ENCODE measurements at places on chromosomes 1 and 21. TPM values are rescaled to one million over a fixed set of nuclear protein-coding genes. Genes with fewer than 3 reads are reported as not detected.
A peak's percentile ranks its signal among the peaks of the same experiment; 100 is the strongest.

The MCOLN3 gene
- 2.9 TPM for total RNA-seq

The DNAH14 gene
- total RNA-seq: 5.8 TPM

The ANKRD65 gene
- total RNA-seq: 2.4 TPM

The LRRC71 gene
- not detected for total RNA-seq

DNA sequence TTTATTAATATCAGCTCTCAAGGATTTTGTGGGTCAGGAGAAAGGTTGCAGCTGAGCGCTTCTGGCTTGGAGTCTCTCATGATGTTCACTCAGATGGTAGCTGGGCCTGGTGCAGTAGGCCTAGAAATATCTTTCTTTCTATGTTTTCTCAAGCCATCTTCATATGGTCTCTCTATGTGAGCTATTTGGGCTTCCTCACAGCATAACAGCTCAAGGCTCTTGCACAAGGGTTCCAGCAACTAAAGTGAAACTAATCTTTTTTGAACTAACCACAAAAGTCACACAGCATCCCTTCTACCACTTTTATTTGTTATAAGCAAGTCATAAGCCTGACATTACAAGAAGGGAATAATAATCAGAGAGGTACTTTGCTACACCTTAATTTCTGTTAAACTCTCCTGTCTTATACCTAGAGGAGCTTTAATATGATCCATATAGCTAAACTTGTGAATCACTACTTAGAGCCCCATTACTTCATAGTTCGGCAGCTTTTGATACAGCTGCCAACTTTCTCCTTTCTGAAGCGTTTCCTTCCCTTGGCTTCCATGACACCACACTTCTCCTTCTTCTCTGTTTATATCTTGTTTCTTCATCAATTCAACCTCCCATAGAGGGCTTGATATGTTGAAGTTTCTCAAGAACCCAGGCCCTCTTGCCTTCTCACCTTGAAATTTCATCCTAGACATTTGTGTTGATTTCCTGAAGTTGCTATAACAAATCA lies 720.2 kb downstream of the LTN1 start:
- no peaks in the 10 kb centered on the region for H3K27me3 ChIP-seq
- no peak for DNase-seq
- no peak overlapping the region for H3K4me3 ChIP-seq
- no peaks in the 10 kb centered on the region for H3K4me1 ChIP-seq

GRCh38 chr1:62436039-62436465 lies 797 bp upstream of the USP1 start:
- H3K4me1 ChIP-seq: no peaks in the 10 kb centered on the region
- peak overlapping the region; percentile 98 for H3K27ac ChIP-seq
- no peaks in the 10 kb centered on the region for H3K27me3 ChIP-seq
- DNase-seq: no peak
- peak overlapping the region; percentile 78 for H3K4me3 ChIP-seq
- H3K36me3 ChIP-seq: peaks cover 3% of the 10 kb centered on the region

GRCh38 chr21:27258742-27259448 lies 292.0 kb upstream of the ADAMTS5 start:
- H3K27me3 ChIP-seq: no peaks in the 10 kb centered on the region
- no peaks in the 10 kb centered on the region for H3K4me1 ChIP-seq
- H3K36me3 ChIP-seq: no peaks in the 10 kb centered on the region
- no peak overlapping the region for H3K27ac ChIP-seq
- no peak for DNase-seq
- H3K4me3 ChIP-seq: no peak overlapping the region

DNA sequence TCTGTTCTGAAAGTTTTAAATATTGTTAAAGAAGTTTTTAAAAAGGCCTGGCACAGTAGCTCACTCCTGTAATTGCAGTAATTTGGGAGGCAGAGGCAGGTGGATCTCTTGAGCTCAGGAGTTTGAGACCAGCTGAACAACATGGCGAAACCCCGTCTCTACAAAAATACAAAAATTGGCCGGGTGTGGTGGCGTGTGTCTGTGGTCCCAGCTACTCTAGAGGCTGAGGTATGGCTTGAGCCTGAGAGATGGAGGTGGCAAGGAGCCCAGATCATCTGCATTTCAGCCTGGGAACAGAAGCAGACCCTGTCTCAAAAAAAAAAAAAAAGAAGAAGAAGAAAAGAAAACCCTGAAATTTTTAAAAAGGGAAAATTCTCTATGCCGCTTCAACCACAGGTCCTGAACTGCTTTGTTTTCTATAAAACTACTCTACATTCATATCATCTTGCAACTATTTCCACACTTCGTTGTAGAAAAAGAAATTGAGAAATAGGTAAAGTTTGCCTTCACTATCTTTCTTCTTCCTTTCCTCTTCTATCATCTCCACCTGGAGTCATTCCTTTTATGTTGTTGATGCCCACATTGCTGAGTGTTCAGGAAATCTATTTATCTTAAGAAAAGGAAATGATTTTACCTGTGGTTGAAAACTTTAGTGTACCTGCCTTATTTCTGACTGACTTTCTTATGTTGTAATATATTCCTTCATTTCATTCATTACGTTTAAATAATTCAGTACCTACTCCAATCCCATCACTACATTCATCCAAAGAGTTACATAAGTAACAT lies 1.7 kb downstream of the ATP6V1G3 start:
- H3K27ac ChIP-seq: no peak overlapping the region
- no peaks in the 10 kb centered on the region for H3K4me1 ChIP-seq
- H3K4me3 ChIP-seq: no peak overlapping the region
- H3K27me3 ChIP-seq: no peaks in the 10 kb centered on the region
- no peak for DNase-seq

GRCh38 chr1:64848803-64849202 lies 103.9 kb downstream of the RAVER2 start:
- no peak overlapping the region for H3K4me3 ChIP-seq
- no peak for DNase-seq
- H3K36me3 ChIP-seq: peaks cover 83% of the 10 kb centered on the region
- no peaks in the 10 kb centered on the region for H3K27me3 ChIP-seq

Measured in right atrium auricular region (tissue), 2 donors.